Testis (tissue), 5 donors: ENCODE measurements at places on chromosomes 1 and 21.

GRCh38 chr1:205227584-205228013, at the start of gene TMCC2:
Gene TMCC2 (plus strand): TSS chr1:205227946. CDS start chr1:205228565, 619 bp downstream.
- DNase-seq = peak; percentile 93

- no peak for DNase-seq
Observed at GRCh38 chr1:242876030-242876429, 351.5 kb upstream of the PLD5 start.

DNA sequence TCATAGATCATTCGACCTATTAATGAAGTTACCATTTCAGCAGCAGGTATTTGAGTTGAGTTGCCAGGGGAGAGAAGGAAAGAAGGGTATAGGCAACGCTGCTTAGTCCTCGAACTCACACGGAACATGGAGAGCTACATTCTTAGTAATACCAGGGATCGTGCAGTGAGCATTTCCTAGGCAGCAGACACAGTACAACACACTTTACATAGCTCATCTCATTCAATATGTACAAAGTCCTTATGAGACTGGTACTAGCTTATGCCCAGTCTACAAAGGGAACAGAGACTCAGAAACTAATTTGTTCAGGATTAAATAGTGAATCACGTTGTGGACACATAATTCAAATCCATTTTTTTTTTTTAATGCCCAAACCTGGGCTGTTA, 25.6 kb downstream of the IRF2BP2 start:
- no peak for DNase-seq

- DNase-seq = peak; percentile 63
Observed at GRCh38 chr1:76330991-76331603, 256.6 kb downstream of the ST6GALNAC3 start.

DNA sequence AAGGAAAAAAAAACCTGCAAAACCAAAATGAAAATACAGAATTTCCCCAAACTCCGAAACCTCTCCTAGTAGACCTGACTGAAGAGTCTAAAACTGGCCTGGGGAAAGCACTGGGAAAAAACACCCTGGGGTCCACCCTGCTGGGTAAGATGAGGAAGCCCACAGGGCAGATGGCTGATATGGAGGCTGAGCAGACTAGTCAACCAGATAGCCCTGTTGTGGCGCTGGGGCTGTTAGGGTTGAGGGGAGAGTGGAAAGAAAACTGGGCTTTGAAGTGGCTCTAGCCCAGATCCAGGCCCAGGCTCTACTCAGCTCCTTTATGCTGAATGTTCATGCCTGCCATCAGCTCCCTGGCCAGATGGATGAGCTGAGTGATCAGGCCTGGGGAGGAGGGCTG, 6.8 kb upstream of the SLAMF1 start:
- DNase-seq = no peak
